ENCODE measurements at places on chromosomes 11 and 22.

- DNase-seq = no peak
These were observed 114.9 kb downstream of the NAV2 start for GRCh38 chr11:19827399-19828135.

- DNase-seq = peak; percentile 18
These were observed 57.9 kb downstream of the SYTL2 start for GRCh38 chr11:85752890-85753581.

- DNase-seq = no peak
These were observed 112.1 kb downstream of the TRIM29 start for GRCh38 chr11:120025606-120026335.

GRCh38 chr11:129457321-129457720, 81.7 kb downstream of the BARX2 start:
- no peak for DNase-seq

DNA sequence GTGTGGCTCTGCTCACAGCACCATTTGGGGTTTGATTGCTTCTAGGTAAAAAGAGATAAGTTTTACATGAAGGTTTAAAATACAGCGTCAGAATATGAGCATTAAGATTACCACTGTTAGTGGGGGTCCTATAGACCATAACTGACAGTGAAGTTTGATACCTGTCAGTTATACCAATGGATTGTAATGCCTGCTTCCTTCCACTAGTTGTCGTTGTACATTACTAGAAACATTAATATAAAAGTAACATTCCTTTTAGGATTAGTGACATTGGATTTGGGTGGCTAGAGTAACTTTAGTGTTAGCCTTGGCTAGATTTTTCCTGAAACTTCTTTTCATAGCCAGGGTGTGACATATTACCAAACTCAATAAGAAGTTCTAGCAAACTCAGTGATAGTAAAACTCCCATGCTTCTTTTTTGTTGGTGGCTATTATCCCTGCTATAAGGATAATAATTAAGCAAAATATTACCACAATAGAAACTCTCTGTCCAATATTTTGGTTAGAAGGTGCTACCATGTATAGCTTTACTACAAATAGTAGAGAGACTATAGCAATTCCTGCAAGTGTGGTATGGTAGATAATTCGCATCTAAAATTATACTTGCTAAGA, 57.1 kb downstream of the FAM181B start:
- no peak for DNase-seq

DNA sequence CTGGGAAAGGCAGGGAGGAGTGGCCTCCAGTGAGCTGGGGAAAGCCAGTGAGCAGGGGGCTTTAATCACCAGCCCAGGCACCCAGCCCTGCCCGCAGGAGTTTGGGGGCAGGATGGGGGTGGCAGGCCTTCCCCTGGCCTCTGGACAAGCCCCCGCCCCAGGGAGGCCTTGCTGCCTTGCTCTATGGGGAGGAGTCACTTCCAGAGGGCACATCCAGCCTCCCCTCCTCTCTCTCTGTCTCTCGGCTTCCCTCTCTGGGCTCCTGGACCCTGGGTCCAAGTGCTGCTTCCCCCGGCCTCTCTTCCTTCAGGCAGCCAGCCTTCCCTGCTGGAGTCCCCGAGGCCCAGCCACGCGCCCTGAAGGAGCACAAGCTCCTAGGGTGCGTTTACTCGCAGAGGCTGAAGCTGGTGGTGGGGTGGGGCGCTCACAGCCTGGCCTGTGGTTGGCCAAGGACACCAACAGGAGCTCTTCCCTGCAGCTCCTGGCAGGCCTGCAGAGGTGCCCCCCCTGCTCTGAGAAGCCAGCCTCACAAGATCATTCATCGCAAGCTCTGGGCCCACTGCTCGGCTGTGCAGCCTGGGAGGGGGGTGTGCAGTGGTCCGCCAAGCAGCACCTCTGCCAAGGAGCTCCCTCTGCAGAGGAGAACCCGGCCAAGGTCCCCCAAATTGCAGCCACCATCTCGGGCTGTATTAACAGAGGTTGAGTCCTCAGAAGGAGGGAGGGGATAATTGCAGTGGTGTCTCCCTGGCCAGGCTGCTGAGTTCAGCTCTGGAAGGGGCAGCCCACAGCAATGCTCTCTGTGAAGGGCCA, 25.4 kb downstream of the OSBPL5 start:
- no peak for DNase-seq

DNA sequence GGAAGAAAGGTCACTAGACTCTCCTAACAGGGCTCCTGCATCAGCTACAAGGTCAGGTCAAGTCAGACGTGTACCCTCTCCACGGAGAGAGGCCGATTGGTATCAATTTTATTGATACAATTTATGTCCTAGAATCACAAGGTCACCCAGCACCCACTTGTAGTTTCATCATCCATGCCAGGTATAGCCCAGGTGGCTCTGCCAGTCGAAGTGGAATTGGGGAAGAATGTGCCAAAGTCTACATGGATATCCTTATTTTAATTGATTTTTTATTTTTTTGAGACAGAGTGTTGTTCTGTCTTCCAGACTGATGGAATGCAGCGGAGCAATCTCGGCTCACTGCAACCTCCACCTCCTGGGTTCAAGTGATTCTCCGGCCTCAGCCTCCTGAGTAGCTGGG, 334.1 kb downstream of the SHANK2 start:
- DNase-seq = no peak

GRCh38 chr11:113349528-113349927, 35.1 kb downstream of the TTC12 start:
- no peak for DNase-seq

DNA sequence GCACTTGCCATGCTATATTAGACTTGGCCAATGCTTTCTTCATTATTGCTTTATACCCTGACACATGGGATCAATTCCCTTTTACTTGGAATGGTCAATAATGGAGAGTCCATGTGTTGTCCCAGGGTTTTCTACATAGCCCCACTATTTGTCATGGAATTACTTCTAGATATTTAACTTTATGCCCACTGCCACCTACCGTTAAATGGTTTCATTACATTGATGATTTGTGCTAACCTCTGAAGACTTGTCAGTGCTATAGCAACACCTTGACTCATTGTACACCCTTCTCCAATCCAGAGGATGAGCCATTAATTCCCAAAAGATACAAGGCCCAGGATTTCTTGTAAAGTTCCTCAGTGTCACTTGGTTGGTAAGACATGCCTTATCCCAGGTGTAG, 31.4 kb upstream of the SLC22A25 start:
- DNase-seq = no peak

GRCh38 chr11:28343304-28344233, 235.4 kb downstream of the METTL15 start:
- DNase-seq = no peak

GRCh38 chr11:126465573-126466188, 110.2 kb downstream of the ST3GAL4 start:
- no peak for DNase-seq

- no peak for DNase-seq
These were observed 31.3 kb downstream of the CTNND1 start for GRCh38 chr11:57792870-57793269.

GRCh38 chr11:108870373-108871020, 205.6 kb downstream of the DDX10 start:
- no peak for DNase-seq

DNA sequence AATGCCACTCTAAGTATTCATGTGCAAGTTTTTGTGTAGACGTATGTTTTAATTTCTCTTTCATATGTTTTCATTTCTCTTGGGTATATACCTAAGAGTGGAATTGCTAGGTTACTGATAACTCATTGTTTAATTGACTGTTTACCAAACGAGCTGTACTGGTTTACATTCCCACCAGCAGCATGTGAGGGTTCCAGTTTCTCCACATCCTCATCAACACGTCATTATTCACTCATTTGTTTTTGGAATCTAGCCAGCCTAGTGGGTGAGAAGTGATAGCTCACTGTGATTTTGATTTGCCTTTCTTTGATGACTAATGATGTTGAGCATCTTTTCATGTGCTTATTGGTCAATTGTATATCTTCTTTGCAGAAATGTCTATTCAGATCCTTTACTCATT, 4.0 kb downstream of the ANKRD13D start:
- no peak for DNase-seq

DNA sequence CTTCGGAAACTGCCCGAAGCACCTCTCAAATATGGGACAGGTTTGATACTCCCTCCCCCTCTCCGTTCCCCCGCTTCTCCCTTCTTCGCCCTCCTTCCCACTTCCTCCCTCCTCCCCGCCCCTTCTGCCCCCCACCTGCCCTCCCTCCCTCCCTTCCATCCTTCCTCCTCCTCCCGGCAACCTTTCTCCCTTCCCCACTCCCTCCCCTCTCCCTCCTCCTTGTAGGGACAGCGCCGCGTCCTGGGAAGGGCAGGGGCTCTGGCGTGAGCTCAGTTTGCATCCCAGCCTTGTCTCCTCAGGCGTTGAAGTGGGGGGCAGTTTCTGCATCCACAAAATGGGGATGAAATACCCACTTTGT, 6.1 kb upstream of the NFAM1 start:
- no peak for DNase-seq

DNA sequence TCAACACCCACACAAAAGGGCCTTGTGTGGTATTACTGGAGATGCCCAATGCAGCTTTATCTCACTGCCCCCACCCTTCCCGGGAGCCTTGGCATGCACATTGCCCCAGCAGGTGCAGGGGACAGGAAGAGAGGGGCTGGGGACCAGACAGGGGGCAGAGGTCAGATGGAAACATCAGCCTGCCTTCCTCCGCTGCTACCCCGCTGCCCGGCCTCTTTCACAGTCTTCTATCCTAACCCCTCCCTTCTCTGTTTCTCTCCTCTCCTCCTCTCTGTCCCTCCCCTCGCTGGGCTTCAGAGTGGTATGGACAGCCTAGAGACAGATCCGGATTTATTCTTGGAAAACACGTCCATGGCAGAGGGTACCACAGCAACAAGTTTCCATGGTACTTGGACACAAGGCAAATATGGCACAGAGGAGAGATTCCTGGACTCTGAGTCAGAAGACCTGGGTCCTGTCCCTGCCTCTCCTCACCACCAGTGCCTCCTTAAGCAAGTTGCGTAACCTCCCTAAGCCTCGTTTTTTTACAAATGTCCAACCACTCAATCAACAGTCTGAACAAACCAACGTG, 8.3 kb upstream of the IGSF9B start:
- DNase-seq = peak; percentile 47

DNA sequence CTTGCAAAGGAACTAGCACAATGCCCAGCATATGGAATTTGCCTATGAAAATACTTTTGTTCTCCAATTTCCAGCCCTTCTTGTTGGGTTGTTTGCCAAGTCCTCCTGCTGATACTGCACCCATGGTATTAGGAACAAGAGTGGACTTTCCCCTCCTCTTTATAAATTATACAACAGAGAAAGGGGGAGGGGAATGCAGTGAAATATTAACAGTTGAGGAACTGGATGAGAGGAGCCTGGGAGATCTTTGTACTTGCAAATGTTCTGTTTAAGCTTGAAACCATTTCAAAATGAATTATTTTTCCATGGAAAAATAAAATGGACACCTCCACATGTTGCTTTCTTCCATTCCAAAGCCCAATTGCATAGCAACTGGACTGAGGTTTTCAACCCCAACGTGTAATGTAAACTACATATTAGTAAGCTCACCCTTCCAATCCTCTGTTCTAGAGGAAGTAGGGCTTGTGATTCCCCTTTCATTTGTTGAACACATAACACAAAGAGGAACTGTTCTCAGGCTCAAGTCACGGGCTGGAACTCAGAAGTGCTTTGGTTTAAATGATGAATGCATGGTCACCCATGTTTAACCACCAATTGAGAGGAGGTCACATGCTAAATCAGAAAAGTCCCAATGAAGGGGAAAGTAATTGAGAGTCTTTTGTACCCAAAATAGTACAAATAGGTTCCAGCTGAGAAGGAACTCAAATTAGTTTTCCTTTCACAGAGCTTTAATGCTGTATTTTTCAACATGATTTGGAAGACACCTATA, 66.2 kb upstream of the ZC3H12C start:
- no peak for DNase-seq

DNA sequence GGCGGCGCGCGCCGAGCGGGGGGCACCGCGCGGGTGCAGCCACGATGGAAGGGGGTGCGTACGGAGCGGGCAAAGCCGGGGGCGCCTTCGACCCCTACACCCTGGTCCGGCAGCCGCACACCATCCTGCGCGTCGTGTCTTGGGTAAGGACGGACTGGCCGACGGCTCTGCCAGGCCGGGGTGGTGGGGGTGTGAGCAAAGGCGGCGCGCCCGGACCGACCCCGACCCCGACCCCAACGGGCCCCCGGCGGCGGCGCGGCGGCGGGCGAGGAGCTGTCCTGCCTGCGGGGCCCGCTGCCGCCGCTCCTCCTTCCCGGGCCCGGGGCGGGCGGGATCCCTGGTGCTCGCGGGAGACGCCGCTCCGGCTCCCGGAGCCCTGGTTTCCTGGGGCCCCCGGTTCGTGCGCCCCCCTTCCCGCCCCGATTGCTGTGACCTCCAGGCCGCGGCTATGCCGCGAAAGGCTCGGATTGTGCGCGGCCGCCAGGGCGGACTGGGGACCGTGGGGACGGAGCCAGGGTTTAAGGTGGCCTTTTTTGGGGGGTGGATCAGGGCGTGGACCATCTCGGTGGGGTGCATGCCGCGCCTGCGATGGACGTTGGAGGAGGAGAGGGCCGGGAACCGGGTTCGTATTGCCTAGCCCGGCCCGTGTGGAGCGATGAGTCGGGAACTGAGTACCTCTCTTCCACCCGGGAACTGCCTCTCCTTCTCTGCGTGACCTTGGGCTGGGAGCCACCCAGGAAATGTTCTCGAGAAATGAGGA, at the start of gene SYNGR1:
Gene SYNGR1 (plus strand): TSS at position 25 of the 760 bp plus-strand sequence. CDS start 20 bp downstream, at position 45.
- peak; percentile 42 for DNase-seq

DNA sequence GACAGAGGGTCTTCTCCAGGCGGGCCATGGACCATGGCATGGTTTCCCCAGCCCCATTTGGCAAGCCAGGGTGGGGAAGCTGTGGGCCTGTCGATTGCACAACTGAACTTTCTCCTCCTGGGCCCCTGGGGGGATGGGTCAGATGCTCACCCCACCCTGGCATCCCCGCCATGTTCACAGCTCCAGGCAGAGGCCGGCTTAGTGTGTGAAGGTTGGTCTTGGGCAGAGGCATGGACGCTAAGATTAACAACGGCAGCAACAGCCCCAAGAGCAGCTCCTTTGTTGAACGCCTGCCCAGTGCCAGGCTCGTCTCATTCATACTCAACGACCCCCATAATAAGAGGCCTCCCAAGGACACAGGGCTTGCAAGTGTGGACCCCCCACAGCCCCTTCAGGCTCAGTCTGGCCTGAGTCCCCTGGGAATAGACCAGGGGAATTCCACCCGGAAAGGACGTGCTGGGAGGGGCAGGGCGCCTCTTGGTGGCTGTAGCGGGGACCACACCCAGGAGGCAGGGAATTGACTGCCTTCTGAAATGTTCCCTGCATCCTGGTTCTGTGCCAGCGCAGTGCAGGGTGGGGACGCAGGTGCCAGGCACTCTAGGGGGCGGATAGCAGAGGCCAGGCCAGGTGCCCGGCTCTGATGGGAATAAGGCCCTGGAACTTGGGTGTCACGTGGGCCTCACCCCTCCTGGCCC, 8.3 kb downstream of the TSPO start:
- no peak for DNase-seq

DNA sequence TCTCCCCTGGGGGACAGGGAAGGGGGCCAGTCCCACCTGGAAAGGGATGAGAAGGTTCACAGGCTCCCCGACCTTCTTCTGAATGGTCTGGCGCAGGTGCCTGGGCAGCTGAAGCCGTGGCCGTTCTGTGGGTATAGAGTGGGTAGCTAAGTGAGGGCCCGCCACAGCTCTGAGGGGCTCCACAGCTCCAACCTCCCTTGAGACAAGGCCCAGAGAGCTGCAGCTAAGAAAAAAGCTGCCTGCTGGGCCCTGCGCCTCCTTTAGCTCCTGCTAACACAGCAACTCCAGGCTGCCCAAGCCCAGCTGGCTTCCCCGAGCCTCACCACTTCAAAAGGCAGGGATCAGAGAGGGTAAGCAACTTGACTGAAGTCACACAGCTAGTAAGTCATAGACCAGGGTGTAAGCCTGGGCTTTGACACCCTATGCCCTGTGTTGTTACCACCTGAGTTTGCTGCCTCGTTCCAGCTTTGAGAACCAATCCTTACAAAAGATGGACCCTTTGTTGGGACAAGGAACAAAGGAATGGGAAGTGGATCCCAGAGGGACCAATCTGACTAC, 18.5 kb downstream of the MYBPC3 start:
- no peak for DNase-seq

All from uterus (tissue), 4 donors.